Fibroblast of skin of left biceps (primary cell): ENCODE measurements at places on chromosomes 11 and 22.

GRCh38 chr11:71562120-71562519 lies 3.2 kb upstream of the KRTAP5-10 start:
- no peak for DNase-seq

GRCh38 chr11:131470216-131470925 lies 100.0 kb downstream of the NTM start:
- DNase-seq = no peak

- DNase-seq = no peak
Observed at GRCh38 chr11:33437529-33437928, 180.3 kb downstream of the HIPK3 start.

- DNase-seq = no peak
Observed at GRCh38 chr11:30546334-30546733, 39.8 kb downstream of the MPPED2 start.

- DNase-seq = no peak
Observed at GRCh38 chr11:15602785-15603567, 488.3 kb downstream of the INSC start.

- DNase-seq = no peak
Observed at GRCh38 chr11:116533186-116533825, 239.5 kb downstream of the BUD13 start.

DNA sequence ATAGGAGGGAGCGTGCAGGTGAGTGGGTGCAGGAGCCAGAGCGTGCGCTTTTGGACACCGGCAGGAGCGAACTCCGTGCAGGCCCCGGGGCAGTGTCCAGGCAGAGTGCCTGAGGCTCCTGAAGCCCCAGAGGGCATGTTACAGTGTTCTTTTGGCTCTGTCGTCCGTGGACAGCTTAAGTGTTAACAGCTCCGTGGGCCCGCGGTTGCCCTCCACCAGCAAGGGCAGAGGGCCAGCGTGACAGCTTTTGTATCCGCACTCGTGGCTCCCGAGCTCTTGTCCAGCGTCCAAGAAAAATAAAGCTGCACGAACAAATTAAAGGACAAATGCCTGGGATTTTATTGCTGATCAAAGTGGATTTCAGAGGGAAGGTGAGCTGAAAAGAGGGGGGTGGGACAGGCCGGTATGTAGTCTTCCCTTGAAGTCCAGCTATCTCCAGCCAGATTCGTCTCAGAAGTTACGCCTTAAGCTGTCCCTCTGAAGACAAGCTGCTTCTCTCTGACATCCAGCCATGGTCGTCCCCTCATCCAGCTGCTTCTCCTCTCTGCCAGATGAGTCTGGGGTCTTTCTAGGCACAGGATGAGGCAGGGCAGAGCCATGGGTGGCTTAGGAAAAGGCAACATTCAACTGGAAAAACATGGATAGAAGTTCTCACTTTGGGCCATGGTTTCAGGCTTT lies 968 bp upstream of the TMEM109 start:
- no peak for DNase-seq

- DNase-seq = no peak
Observed at GRCh38 chr11:20037396-20038153, 122.7 kb downstream of the DBX1 start.

- no peak for DNase-seq
Observed at GRCh38 chr22:20421507-20421874, 16.1 kb downstream of the SCARF2 start.

- no peak for DNase-seq
Observed at GRCh38 chr11:13222285-13222684, 55.3 kb upstream of the BMAL1 start.

DNA sequence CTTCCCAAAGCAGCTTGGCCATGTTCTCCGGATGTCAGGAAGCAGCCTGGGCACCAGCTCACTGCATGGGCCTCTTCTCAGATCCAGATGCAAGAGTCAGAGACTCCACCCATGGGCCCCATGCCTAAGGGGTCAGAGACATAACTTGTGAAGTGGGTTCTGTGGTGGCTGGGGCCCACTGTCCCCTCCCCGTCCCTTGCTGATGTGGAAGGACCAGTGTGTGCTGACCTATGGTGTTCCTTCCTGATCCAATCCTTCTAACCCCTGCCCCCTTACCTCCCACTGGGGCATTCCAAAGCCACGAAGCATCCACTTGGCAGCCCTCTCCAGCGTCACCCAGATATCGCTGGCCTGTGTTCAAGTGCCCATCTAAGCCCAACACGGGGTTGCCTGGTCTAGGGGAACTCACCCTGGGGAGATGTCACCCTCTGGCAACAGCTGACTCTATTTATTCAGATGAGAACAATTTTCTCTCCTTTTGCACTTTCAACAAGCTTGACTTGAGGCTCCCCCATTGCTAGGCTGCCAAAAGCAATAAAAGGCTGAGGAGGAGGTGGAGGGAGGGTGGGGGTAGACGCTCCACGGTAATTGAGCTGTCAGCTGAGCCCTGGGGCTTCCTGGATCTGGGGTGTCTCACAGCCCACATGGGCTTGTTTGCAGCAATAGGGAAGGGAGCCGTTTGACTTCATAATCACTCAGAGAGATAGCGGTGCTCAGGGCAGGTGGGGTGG lies 158.5 kb downstream of the ADAMTS15 start:
- DNase-seq = peak; percentile 55

GRCh38 chr11:114499756-114500155 lies 59.9 kb downstream of the NXPE1 start:
- DNase-seq = peak; percentile 8

GRCh38 chr11:71580057-71581003 lies 2.3 kb downstream of the KRTAP5-11 start:
- DNase-seq = peak; percentile 26

GRCh38 chr11:128334311-128335044 lies 252.9 kb downstream of the ETS1 start:
- no peak for DNase-seq

GRCh38 chr11:34243600-34244464 lies 114.0 kb downstream of the ABTB2 start:
- DNase-seq = no peak

DNA sequence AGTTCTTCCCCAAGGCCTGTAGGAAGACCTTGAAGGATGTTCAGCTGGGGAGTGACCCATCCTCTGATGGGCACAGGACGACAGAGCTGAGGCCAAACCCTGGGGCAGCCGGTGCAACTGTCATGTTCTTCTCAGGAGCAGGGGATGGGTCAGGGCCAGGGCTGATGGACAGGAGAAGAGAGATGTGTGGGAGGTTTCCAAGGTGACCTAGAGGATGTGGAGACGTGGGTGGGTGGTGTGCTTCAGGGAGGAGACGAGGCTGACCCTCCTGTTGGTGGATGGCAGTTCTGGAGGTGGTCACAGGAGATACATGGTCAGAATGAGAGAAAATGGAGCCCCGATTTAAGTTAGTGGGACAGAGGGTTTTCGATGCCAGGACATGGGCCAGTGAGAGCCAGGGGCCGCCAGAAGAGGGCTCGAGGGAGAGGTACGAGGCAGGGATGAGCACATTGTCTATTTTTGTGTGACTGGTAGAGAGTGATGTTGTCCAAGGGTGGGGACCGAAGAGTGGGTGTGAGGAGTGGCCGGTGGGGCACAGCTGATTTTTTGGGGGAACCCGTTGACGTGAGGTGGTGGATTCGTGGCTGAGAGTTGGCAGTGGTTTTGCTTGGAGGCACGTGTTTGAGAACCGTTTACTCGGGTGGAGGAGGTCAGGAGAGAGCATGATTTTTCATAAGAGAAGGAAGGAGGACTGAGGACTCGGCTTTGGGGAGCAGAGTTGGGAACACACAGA lies 14.6 kb downstream of the TBC1D22A start:
- no peak for DNase-seq
